ENCODE measurements at places on chromosomes 13 and 19.

GRCh38 chr19:6705931-6706632 is 14.4 kb downstream of the C3 start:
- no peak for DNase-seq

DNA sequence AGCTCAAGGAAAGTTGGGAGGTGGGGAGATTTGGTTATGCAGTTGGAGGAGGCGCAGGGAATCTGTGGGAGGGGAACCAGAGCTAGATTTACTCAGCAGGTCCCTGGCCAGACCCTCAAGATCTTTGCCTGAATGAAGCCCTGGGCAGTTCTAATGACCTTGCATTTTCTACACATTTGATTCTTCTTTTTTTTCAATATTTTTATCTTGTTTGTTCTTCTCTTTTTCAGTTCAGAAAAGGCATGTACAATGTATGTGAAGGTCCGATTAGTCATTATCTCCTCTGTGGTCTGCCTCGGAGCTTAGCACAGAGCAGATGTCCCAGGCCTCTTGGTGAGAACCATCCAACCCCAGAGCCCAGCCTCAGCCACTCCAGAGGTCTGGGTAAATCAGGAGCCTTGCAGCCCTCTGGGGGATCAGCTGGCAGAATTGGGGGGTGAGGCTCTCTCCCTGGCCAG is 24.2 kb downstream of the SERP2 start:
- DNase-seq: no peak

DNA sequence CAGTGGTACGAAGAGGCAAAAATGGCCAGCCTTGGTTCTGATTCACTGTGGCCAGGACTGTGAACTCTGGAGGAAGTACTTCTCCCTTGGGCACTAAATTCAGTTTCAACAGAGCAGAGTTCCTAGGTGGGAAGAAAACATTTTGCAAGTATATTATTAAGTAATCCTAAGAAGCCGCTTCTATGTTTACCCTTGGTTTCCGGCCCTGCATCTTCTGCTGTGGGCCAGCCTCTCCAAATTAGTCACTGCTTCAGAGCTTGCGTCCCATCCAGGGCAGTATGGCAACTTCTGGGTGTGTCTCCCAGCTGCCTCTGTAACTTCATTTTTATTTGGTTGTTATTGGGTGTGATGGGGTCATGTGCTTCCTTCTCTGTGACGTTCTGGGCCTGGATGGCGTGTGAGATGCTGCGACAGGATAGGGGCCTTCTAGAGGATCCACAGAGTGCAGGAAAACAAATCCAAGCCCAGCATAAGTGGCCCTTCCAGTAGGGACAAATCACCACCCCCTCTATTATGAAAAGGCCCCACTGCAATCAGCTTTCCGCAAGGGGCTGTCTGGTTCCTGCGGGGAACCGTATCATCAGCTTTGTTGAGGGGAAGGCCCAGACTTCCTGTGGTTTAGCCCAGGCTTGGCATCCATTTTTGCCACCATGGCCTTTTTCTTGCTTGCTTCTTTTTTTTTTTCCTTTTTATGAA is 55.1 kb upstream of the C1QTNF9 start:
- DNase-seq: no peak

DNA sequence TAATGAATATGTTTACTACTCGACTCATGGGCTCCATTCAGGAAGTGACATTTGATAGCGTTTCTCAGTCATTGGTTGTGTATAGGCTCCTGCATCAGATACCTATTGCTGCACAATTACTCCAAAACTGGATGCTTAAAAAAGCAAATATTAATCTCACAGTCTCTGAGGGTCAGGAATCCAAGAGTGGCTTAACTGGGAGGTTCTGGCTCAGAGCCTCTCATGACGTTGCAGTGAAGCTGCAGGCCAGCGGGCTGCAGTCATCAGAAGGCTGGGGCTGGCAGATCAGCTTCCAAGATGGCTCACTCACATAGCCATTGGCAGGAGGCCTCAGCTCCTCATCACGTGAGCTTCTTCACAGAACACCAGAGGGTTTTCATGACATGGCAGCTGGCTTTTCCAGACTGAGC is 525.1 kb upstream of the NBEA start:
- no peak for DNase-seq

DNA sequence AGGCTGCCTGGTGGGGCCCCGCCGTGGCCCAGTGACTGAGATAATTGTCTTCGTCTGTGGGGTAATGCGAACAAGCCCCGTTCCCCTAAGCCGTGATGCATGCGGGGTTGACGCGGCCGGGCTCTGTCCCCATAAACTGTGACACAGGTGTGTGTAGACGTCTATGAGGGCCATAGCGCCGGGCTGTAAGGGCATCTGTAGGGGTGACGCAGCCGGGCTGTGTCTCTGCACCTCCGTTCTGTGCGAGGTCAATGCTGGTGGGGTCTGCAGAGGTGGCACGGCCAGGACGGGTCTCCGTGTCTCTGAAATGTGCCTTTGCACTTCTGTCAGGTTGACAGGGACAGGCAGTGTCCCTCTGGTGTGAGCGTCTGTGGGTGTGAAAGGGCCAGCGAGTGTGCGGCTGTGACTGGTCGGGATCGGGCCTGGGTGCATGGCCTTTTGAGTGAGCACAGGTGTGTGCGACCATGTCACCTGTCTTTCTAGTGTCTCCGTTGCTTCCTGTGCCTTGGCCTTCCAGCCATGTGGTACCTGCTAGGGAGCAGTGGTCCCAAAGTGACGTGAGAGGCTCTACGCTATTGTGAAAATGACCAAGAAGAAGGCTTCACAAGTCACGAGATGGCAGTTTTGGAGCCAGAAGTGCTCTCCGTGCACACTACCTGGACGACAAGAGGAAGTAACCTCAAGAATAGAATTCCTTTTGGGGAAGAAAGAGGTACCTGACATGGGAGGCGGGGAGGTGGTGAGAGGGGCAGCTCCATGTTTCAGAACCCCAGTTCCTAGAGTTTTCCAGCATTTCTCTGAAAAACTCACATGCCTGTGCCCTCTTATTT is 16.4 kb upstream of the ZNF331 start:
- DNase-seq: no peak

GRCh38 chr19:52658595-52658994 is 20.4 kb upstream of the ZNF83 start:
- DNase-seq: no peak

GRCh38 chr13:110150384-110151101 is 156.4 kb downstream of the COL4A1 start:
- no peak for DNase-seq

GRCh38 chr13:34322014-34322742 is 504.2 kb downstream of the RFC3 start:
- DNase-seq: no peak

DNA sequence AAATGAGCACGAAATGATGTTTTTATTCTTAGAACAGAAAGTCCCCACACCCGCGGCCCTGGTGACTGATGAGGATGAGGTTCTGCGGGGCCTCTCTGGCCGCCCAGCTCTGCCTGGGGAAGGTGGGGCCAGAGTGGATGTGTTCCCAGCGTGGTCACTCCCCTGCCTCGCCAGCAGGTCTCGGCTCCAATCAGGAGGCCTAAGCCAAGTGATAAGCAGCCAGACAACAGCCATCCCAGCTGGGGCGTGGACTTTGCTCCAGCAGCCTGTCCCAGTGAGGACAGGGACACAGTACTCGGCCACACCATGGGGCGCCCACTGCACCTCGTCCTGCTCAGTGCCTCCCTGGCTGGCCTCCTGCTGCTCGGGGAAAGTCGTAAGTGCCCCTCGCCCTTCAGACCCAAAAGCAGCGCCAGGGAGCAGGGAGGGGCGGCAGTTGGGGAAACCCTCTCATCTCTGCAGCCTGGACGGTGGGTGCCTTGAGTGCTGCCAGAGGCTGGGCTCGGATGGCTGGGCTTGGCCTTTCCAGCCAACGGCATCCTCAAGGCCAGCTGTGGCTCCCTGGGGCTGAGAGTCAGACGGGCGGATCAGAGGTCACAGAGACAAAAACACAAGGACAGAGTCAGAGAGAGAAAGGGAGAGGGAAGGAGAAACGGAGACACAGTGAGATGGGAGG is at the start of gene F10:
Gene F10 (plus strand): TSS at position 250 of the 676 bp plus-strand sequence. CDS start 57 bp downstream, at position 307.
- DNase-seq: no peak

GRCh38 chr19:38049105-38049649 is 142.2 kb downstream of the SIPA1L3 start:
- DNase-seq: no peak

DNA sequence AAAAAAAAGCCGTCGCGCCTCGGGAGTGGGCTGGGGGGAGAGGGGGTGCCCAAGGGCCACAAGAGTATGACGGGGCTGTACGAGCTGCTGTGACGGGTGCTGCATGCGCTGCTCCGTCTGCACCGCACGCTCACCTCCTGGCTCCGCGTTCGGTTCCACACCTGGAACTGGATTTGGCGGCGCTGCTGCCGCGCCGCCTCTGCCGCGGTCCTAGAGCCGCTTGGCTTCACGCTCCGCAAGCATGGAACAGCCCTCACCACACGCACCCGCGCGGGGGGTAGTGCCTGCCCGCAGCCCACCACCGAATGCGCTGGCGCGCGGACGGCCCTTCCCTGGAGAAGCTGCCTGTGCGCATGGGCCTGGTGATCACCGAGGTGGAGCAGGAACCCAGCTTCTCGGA is 18.8 kb downstream of the C1QTNF9 start:
- no peak for DNase-seq

GRCh38 chr19:32131005-32131404 is 214.4 kb upstream of the ZNF507 start:
- DNase-seq: no peak

DNA sequence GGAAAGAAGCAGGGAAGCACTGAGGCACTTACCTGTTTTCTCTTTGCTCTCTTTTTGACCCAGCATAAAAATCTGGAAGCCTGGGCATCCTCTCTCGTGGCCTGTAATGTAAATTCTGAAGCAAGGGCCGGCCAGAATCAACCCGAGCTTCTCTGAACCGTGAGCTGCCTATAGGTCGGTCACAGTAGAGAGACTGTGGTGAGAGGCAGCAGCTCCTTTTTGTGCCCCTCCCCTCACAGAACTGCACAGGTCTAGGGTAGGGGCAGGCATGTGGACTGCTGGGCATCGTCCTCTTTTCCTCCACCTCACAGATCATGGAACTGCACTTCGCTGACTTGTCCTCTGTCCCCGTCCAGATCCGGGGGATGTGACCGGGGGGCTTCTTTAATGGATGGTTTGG is 12.5 kb downstream of the FAM124A start:
- no peak for DNase-seq

- DNase-seq: no peak
Observed at GRCh38 chr13:42280537-42280936, 8.6 kb downstream of the AKAP11 start.

DNA sequence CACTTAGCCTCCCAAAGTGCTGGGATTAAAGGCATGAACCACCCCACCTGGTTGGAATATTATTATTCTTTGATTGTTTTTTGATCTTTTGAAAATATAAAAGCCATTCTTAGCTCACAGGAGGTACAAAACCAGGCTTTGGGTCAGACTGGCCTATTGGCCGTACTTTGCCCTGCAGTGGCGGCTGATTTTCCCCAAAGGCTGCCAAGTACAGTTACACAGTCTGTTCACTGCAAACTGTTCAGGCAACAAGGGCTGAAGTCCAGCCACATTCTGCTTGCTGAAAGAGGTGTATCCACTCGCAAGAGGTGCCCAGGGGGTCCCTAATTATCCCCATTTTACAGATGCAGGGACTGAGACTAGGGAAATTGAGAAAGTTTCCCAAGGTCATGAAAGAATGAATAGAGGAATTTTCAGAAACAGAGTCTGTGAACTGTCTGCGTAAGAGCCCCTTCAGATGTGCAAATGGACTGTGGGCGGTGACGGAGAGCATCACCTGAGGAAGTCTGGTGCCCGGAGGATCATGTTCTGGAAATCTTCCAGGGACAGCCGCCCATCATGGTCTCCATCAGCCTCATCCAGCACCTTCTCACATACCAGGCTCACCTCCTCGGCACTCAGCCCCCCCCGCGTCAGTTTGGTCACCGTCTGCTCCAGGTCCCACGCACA is 9.0 kb downstream of the CIB3 start:
- no peak for DNase-seq

- no peak for DNase-seq
Observed at GRCh38 chr13:42751693-42752092, 29.7 kb upstream of the FAM216B start.

DNA sequence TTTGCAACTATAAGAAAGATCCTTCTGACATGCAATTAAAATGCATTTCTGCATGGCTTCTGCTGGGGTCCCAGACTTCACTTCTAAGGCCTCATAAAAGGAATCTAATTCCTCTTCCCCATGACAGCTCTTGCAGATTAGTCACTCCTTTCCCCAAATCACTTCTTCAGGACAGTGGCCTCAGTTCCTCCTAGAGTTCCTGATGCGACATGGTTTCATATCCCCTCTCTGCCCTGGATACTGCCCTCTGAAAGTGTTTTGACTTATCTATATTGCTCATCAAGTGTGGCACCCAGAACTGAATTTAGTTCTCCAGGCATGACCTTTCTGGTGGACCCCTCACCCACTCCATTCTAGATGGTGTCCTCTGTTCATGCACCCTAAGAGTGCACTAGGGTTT is 238.1 kb downstream of the FOXO1 start:
- DNase-seq: no peak

DNA sequence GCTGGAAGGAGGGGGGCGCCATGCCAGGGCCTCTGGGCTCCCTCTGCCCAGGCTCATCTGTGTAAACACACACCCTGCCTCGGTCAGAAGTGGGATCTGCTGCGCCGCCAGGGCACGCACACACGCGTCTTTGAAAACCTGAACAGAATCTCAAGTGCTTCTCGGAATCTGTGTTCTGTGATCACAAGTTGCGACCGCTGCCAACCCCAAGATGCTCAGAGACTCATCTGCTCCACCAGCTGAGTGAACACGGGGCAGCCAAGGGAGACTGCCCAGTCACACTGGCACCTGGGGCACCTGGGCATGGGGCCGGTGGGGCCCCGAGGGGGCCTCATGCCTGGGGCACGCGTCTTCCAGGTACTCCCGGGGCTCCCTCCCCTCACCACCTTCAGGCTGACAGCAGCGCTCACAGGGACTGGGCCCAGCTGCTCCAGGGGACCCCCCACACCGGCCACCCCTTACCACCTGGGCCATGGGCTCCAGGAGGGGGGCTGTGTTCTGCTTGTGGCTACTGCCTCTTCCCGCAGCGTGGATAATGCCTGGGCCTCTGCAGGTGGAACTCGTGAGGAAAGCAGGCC is 59.0 kb downstream of the KLF2 start:
- DNase-seq: no peak

DNA sequence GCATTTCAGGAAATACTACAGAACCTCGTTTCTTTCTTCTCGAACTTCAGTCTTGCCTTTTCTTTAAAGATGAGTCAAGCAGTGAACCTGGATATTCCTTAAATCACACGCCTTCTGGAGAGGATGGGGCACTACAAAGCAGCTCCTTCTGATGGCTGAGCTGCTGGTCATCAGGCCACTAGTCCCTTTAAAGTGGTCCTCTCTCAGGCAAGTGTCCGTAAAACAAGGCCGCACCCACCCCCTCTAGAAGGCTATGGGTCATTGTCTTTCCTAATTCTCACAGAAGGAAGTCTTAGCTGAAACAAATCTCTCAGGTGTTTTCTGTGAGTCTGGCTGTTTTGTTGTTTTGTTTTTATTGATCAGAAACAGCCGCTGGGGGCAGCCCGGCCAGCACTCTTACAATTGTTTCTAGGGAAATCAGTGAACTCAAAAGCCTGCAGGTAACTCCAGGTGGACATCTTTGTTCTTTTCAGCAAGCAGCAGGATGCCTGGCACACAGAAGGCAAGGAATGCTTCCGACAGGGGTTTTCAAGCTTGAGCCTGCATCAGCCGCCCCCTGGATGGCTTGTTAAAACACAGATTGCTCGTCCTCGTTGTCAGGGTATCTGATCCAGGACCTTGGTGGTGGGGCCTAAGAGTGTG is 45.4 kb downstream of the MBNL2 start:
- DNase-seq: no peak

GRCh38 chr13:64234255-64234654 is 2818.6 kb upstream of the PCDH20 start:
- DNase-seq: no peak
